ENCODE measurements at places on chromosomes 2 and 18.
A peak's percentile ranks its signal among the peaks of the same experiment; 100 is the strongest.

- no peak for DNase-seq
Measured at GRCh38 chr2:75600461-75601011, 39.8 kb upstream of the EVA1A start.

DNA sequence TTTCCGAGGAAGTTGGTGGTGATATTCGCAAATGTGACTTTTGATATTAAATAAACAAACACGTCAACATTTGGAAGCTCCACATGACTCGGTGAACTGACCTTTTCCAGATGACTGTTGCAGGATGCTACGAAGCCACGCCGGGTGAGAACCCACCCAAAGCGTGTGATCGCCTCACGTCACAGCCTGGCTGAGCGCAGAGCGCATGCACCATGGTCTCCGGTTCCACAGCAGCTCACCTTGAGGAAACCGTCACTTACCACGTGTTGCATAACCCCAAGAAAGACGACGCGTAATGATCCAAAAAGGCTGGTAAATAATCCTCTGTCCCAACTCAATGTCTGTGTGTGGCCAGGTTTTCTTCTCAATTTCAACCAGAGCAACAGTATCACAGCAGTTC is 64.5 kb upstream of the CTDP1 start:
- DNase-seq: no peak

DNA sequence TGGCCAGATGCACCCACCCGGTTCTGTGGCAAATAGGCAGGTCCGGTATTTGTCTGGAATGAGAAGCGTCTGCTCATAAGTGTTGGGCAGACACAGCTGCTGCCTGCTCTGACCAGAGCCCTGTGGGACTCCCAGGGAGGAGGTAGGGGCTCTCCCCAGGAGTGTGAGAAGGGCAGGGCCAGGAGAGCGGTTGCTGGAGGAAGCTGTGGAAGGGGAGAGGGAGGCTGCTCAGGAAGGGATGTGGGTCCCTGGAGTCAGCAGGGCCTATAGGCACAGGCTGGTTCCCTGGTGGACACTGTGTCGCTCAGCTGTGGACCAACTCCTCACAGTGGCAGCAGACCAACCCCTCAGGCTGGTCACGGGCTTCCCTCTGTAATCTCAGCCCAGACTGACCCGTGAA is 109.2 kb downstream of the DYSF start:
- DNase-seq: no peak

DNA sequence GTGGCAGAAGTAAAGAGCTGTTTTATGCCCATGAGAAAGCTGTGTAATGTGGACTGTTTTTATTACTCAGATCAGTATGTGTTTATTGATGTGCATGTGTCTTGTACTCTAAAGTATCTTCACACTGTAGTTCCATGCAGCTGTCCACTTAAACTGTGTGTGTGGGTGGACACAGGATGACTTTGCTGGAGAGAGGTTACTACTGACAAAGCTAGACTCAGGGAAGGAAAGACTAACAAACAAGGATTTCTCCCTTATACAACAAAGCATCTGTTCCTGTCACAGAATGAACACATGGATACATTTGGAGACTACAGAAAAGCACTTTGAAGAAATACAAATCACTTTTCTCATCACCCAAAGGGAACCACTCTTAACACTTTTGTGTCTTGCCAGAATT is 10.0 kb downstream of the FHOD3 start:
- DNase-seq: no peak

- DNase-seq: no peak
Measured at GRCh38 chr2:169684135-169684565, 10.1 kb downstream of the CFAP210 start.

DNA sequence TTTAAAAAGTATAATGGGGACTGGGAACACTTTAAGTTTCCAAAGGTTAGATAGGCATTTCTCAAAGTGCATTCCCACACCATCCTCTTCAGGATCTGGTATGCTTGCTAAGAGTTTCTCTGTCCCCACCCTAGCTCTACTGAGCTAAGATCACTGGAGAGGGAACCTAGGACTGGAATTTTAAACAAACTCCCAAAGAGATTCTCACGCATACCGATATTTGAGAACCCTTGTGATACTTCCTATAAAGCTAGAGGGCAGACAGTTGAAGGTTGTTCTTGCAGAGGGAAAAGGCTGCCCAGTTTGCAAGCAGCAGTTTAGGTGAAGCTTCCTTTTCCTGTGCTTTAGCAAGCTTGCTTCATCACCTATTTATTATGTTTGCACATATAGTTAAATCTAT is 3.6 kb downstream of the CNRIP1 start:
- no peak for DNase-seq

- DNase-seq: no peak
Measured at GRCh38 chr2:71611781-71612527, 158.6 kb downstream of the DYSF start.

- DNase-seq: peak; percentile 26
Measured at GRCh38 chr2:118309946-118310680, 221.8 kb downstream of the INSIG2 start.

DNA sequence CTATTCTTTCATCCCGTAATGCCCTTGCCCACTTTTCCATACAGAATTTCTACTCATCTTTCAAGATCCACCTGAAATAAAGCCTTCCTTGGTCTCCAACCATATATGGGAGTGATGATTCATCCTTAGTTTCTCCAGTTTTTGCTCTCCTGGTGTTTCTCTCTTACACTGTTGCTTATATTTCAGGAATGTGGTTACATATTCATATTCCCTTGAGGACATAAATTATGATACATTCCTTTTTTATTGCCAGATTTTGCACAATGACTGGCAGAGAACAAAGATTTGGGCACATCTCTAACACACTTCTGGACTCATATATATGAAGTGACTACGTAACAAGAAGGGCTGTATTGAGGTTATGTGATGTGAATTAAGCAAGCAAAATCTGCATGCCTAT is 1573.4 kb upstream of the NXPH2 start:
- DNase-seq: no peak

DNA sequence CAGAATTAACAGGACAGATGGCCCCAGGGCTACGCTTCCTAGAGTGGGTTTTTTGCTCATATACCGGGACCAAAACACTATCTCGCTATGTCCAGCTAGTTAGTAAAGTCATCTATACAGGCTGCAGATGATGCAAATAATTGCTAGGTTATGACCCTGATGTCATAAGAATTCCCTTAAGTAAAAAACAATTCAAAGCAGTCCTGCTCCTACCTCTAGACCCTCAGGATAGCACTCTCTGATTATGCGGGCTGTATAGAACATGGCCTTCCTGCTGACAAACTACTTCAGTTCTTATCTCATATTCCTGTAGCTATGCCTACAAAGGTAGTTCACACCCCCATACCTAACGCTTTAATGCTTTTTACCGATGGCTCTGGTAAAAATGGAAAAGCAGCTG is 13.2 kb downstream of the DYNAP start:
- no peak for DNase-seq

GRCh38 chr18:37249171-37249886 is 316.3 kb downstream of the CELF4 start:
- DNase-seq: no peak

GRCh38 chr2:95402370-95403203 is at the start of gene FAHD2A:
Gene FAHD2A, plus strand, starts transcription at chr2:95402708. Its CDS starts 2,851 bp downstream, at chr2:95405559.
- peak; percentile 84 for DNase-seq

- peak; percentile 15 for DNase-seq
Measured at GRCh38 chr2:136281281-136282114, 163.5 kb upstream of the CXCR4 start.

DNA sequence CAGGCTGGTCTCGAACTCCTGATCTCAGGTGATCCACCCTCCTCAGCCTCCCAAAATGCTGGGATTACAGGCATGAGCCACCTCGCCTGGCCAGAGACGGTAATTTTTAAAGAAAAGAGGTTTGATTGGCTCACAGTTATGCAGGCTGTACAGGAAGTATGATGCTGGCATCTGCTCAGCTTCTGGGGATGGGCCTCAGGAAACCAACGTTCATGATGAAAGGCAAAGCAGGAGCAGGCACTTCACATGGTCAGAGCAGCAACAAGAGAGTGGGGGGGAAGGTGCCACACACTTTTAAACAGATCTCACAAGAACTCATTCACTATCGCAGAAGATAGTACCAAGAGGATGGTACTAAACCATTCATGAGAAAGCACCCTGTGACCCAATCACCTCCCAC is 38.0 kb upstream of the GPD2 start:
- DNase-seq: no peak

DNA sequence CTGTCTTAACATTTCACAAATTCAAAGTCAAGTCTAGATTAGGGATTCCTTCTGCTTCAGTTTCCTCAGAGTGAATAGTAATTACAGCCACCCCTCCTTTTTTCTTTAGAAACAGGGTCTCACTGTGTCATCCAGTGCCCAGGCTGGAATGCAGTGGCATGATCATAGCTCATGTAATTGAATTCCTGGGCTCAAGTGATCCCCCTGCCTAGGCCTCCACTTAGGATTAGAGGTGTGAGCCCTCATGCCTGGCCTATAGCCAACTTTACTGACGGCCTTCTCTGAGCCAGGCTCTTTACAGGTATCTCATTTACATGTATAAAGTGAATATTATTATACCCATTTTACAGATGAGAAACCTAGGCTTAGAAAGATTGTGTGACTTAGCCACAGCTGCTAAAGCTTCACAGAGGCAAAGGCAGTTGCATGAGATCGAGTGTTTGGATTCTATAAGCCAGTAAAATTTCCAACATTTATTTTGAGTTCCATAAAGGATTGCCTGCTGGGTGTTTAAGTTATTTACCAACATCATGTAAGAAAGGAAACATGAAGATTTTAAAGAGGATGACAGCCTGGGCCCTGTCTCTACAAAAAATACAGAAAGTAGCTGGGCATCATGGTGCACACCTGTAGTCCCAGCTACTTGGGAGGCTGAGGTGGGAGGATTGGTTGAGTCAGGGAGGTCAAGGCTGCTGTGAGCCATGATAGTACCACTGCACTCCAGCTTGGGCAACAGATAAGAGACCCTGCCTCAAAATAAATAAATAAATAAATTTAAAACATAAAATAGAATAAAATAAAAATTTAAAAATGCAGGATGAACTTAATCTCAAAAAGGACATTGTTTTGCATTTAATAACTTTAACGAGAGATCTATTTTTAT is 1.8 kb downstream of the ENOSF1 start:
- no peak for DNase-seq

GRCh38 chr18:24443870-24444269 is 16.6 kb upstream of the HRH4 start:
- no peak for DNase-seq

DNA sequence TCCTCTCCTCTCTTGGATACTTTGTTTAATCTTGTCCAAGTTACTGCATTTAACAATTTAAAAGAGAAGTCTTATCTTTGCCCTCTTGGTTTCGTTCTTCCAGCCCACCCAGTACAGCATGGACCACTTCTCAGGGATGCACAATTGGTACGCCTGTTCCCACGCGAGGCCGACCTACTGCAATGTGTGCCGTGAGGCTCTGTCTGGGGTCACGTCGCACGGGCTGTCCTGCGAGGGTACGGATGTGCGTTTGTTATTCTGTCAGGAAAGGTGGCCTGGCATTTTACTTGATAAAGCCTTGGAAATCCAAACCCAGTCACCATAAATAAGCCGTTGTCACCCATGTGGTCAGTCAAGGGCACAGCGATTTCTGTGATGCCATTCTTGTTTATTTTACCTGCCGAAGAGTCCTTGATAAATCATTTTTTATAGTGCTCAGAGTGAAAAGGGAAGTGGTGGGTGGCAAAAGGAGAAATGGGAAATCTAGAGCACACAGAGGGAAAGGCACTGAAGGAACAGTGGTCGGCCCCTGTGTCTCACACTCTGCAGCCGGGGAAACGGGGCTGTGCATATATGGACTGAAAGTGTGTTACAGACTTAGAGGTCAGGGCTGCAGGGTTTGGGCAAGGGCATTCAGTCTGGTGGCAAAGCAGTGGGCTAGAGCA is 80.5 kb downstream of the DGKD start:
- no peak for DNase-seq

DNA sequence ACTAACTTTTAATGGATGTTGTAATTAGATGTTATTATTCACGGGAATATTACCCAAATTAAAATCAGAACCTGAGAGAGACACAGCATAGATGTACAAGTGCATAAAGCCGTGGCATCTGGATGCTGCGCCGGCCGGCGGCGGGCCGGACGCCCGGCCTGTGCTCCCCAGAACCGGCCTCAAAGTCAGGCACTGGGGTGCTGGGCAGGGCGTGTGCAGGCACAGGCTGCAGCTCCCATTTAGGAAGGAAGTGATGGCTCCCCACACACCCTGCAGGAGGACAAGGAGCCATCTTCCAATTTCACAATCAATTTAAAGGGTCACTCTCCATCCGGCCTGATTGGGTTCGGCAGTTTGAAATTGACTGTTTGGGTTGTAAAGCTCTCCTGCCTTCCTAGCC is 367.7 kb upstream of the SALL3 start:
- DNase-seq: no peak

GRCh38 chr2:56680971-56681631 is 497.3 kb downstream of the CCDC85A start:
- DNase-seq: no peak

- DNase-seq: no peak
Measured at GRCh38 chr18:3877678-3878077, 427.7 kb downstream of the TGIF1 start.

- DNase-seq: no peak
Measured at GRCh38 chr2:236162882-236163470, 5.2 kb downstream of the GBX2 start.

GRCh38 chr2:46984040-46984439 is 68.4 kb upstream of the MCFD2 start:
- DNase-seq: no peak

- DNase-seq: no peak
Measured at GRCh38 chr2:36379710-36380448, 24.3 kb downstream of the CRIM1 start.

- no peak for DNase-seq
Measured at GRCh38 chr2:44184106-44184505, 15.4 kb downstream of the PPM1B start.

GRCh38 chr2:113214141-113214540 is 40.4 kb downstream of the PSD4 start:
- no peak for DNase-seq

DNA sequence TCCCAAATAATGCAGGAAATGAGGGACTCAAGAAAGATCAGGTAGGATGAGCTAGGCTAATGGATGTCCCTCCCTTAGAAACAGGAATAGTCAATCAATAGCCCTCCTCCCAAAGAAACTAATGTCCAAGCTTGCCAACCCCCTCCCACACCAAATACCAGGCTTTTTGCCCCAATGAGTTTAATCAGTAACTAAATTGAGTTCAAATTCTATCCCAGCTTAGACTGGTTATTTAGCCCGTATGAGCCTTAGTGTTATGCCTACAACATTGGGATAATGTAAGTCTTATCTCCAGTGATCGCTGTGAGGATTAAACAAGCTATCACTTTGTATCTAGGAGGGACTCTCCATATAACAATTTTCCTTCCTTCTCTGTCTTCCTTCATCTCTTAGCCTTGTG is 310.7 kb downstream of the DPP10 start:
- no peak for DNase-seq

GRCh38 chr2:97849881-97850528 is 136.6 kb downstream of the ZAP70 start:
- DNase-seq: no peak

- DNase-seq: no peak
Measured at GRCh38 chr18:22934789-22935188, 1.7 kb downstream of the RBBP8 start.

- no peak for DNase-seq
Measured at GRCh38 chr2:240429341-240429871, 6.1 kb upstream of the GPC1 start.
